CD4-positive, CD25-positive, alpha-beta regulatory T cell (primary cell): ENCODE measurements at places on chromosomes 5 and 9. TPM values are rescaled to one million over a fixed set of nuclear protein-coding genes. Genes with fewer than 3 reads are reported as not detected.

GRCh38 chr9:1591310-1591709 lies 423.8 kb upstream of the SMARCA2 start:
- DNase-seq: no peak

- DNase-seq: no peak
These were observed 26.4 kb upstream of the STC2 start for GRCh38 chr5:173354645-173355044.

DNA sequence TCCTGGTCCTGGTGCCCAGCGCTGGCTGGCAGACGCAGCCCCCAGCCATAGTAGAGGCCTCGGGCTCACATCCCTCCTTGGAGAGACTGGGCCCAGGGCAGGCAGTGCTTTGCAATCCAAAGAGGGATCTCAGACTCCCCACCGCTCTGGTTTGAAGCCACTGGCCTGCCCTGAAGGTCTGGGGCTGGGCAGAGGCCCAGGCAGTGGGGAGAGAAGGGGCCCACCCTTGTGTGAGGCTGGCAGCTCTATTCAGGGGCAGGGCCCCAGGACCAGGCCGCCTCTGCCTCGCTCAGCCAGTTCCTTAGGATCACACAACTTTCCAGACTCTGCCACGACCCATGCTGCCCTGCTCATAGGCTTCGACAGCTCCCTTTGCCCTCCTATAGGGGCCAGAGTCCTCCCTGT lies 10.7 kb upstream of the SEC16A start:
- DNase-seq: no peak

Gene CTXN3
- not detected for polyA plus RNA-seq

DNA sequence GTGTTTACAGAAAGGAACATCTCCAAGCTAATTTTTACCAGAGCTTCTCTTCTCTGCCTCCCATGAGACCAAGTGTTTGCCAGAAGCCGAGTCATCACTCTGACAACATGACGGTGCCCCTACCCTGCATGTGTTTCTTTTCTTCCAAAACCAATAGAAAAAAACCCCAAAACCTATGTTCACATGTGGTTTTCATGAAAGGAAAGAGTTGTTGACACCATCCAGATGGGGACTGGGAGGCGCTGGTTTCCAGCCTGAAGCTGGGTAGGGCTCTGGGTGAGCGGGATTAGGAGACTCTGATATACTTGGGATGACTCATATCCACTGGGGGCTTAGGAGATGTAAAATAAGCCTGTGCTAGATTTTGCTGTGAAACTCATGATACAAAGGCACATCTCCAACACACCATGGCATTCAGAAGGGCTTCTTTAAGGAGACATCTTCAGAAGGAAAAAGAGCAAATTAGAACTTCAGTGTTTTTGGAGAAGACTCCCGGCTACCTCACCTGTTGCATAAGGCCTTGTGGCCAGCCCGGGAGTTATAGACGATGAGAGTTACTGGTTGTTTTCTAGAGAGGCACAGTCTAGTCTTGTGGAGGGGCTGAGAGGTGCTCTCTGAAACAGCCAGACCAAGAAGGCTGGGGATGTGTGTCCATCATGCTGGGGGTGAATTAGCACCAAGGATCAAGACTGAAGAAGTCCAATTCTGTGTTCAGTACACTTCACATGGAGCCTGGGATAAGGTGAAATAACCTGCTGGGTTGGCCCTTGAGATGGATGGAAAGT lies 108.9 kb upstream of the LHFPL2 start:
- DNase-seq: no peak

Gene CKMT2
- 0.25 TPM for polyA plus RNA-seq

DNA sequence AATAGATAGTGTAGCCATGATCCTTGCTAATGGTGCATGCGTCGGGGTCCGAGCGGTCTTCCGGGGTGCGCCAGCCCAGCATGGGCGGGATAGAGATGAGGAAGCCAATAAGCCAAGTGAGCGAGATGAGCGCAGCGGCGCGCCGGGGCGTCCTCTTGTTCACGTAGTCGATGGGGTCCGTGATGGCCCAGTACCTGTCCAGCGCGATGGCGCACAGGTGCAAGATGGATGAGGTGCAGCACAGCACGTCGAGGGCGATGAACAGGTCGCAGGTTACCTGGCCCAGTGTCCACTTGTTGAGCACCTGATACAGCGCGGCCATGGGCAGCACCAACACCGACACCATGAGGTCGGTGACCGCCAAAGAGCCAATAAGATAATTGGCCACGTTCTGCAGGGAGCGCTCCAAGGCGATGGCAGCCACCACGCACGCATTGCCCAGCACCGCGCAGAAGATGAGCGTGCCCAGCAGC lies 1.1 kb downstream of the HTR1A start:
- no peak for DNase-seq

- DNase-seq: no peak
These were observed 78.2 kb upstream of the SMIM23 start for GRCh38 chr5:171707442-171707792.

GRCh38 chr5:12214267-12215015 lies 310.2 kb upstream of the CTNND2 start:
- no peak for DNase-seq

DNA sequence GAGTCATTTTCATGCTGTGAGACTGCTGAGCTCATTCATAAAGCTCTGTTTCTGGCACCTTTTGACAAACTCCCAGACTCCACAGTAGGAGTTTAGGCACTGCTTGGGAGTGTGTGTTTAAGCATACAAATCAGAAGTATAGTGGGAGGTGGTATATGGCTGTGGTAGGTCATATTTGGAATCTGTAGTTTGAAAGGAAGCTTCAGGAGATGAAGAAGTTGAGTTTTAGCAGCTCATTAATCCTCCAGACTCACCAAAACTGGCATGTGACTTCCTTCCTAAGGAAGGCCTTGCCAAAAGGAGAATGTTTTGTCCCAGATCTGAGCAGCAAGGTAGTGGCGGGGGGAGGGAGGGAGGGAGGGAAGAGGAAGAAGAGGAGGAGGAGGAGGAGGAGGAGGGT lies 52.8 kb downstream of the SAXO1 start:
- no peak for DNase-seq

DNA sequence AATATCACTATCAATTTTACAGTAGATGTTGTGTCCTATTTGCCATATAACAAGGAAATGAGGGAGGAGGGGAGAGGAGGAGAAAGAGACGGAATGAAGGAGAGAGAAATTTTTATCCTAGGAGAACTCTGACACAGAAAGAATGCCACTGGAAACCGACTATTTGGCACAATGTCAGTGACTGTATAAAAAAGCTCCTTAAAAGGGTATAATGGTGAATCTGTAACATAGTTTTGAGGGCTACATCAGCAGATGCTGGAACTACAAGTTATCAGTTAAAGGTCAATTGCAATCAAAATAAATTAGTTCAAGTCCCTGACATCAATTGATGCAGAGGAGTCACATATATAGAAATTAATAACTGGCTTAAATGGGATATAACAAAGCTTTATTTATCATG lies 5.7 kb downstream of the EDIL3 start:
- no peak for DNase-seq
